ENCODE measurements at places on chromosomes 6 and 20. TPM values are rescaled to one million over a fixed set of nuclear protein-coding genes. Genes with fewer than 3 reads are reported as not detected.

The OR2B2 gene
- not detected for total RNA-seq

The SLPI gene
- 11.7 TPM for total RNA-seq

The PKIB gene
- total RNA-seq, result 0.13 TPM

The HTR1E gene
- total RNA-seq, result not detected

The TPD52L1 gene
- 273 TPM for total RNA-seq

The HNF4A gene
- total RNA-seq, result not detected

The CDH26 gene
- 0.32 TPM for total RNA-seq

The ANKRD66 gene
- not detected for total RNA-seq

The PRDM13 gene
- total RNA-seq, result not detected

The ZSCAN23 gene
- total RNA-seq, result 2.5 TPM

The SPATA25 gene
- 0.76 TPM for total RNA-seq

The TBPL1 gene
- 32.1 TPM for total RNA-seq

The FNDC11 gene
- 0.26 TPM for total RNA-seq

The NMBR gene
- not detected for total RNA-seq

The SYCP2 gene
- 2.7 TPM for total RNA-seq

The FABP7 gene
- total RNA-seq, result not detected

The TTK gene
- 21.8 TPM for total RNA-seq

The CLDN20 gene
- not detected for total RNA-seq

The XKR7 gene
- total RNA-seq, result not detected

The MYLK4 gene
- total RNA-seq, result 0.97 TPM

The GLP1R gene
- not detected for total RNA-seq

The EPHA7 gene
- total RNA-seq, result not detected

The MMP24OS gene
- total RNA-seq, result 31.3 TPM
